ENCODE measurements at places on chromosomes 11 and 22.

GRCh38 chr11:81787584-81788049 lies 946.0 kb downstream of the FAM181B start:
- peak; percentile 72 for DNase-seq

DNA sequence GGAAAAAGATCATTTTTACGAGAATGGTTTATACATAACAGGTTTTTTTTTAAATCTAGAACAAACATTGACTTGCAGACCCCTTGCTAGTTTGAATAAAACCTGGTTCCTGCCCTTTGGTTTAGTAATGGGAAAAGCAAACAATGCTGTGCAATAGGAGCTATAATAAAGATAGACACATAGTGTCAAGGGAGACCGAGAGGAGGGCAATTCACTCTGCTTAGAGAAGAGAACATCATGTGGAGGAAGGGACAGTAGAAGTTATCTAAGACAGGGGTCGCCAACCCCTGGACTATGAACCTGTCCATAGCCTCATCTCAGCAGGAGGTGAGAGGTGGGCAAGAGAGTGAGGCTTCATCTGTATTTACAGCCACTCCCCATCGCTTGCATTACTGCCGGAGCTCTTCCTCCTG lies 7.0 kb upstream of the RDX start:
- no peak for DNase-seq

DNA sequence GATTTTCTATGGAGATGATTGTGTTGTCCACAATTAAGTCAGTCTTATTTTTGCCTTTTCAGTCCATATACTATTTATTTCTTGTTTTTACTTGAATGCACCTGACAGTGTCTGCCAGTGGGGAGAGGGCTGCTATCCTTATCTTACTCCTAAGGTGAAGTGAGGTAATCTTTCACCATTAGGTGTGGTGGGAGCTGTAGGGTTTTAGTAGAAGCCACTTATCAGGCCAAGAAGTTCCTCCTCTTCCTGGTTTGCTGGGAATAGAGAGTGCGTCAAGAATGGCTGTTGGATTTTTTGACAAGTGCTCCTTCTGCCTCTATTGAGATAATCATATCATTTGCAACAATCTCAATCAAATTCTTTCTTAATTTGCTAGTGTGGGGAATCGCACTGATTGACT lies 108.4 kb downstream of the KCNQ1 start:
- DNase-seq: no peak

DNA sequence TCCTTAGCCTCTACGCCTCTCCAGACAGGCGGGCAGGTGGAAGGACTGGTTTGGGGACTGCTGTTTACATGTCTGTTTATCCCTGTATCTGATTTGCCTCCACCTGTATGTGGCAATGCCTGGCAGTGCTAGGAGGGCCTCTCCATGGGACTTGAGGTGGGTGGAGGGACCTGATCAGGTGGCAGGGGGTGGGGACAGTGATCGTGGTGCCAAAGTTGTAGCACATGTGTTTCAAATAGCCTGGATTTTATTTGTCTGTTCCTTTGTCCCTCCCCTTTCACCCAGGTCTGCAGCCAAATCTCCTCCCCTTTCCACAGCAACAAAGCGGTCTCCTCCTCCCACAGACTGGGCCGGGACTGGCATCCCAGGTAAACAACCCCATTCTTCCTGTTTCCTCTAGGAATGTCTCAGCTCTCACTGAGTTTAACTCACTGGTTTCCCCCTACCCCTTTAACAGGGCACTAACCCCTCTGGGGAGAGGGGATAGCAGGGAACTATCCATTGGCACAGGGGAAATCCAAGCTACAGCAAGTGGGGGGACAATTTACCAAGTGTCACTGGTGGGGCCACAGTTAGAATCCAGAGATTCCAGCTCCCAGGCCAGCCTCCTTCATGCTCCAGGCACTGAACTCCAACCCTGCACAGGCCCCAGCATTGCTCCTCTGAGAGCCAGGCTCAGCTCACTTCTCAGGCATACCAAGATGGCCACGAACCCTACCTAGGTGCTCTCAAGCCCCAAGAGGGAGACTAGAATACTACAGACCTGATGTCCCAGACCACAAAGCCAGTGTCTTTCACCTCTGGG lies 22.9 kb upstream of the TLCD5 start:
- DNase-seq: no peak

- DNase-seq: peak; percentile 4
These were observed 66.8 kb downstream of the LARGE1 start for GRCh38 chr22:33853200-33854097.

- no peak for DNase-seq
These were observed 1341.8 kb downstream of the TBC1D22A start for GRCh38 chr22:48104102-48104738.

Measured in activated CD4-positive, alpha-beta T cell treated with anti-CD3 and anti-CD28 coated beads, Interleukin-10, Interleukin-2, amounts not matched to agents 100 ng/mL and 50 ng/mL, durations not matched to agents 16 hours and 8 hours (primary cell).